Airway epithelial cell (primary cell): ENCODE measurements at places on chromosomes 5 and 9. TPM values are rescaled to one million over a fixed set of nuclear protein-coding genes. Genes with fewer than 3 reads are reported as not detected.

Gene OTP
- total RNA-seq, result not detected in 2 replicates

Gene CCNJL
- total RNA-seq, result 8.6 and 9.0 TPM in 2 replicates

Gene MLLT3
- total RNA-seq, result 14.5 and 23.3 TPM in 2 replicates

Gene PCDHGA6
- 0.37 and 0.63 TPM in 2 replicates for total RNA-seq

Gene SPATA6L
- 0.23 and 1.1 TPM in 2 replicates for total RNA-seq

Gene SPATA31A3
- total RNA-seq, result not detected in 2 replicates

Gene C5orf52
- not detected in 2 replicates for total RNA-seq

Gene FCN2
- not detected in 2 replicates for total RNA-seq

Gene PCYOX1L
- 14.7 and 15.0 TPM in 2 replicates for total RNA-seq

Gene SAXO1
- total RNA-seq, result 0.49 TPM in 1 of 2 replicates, not detected in the other

Gene ZNF618
- total RNA-seq, result 8.0 and 9.0 TPM in 2 replicates
